ENCODE measurements at places on chromosomes 3 and 15.

DNA sequence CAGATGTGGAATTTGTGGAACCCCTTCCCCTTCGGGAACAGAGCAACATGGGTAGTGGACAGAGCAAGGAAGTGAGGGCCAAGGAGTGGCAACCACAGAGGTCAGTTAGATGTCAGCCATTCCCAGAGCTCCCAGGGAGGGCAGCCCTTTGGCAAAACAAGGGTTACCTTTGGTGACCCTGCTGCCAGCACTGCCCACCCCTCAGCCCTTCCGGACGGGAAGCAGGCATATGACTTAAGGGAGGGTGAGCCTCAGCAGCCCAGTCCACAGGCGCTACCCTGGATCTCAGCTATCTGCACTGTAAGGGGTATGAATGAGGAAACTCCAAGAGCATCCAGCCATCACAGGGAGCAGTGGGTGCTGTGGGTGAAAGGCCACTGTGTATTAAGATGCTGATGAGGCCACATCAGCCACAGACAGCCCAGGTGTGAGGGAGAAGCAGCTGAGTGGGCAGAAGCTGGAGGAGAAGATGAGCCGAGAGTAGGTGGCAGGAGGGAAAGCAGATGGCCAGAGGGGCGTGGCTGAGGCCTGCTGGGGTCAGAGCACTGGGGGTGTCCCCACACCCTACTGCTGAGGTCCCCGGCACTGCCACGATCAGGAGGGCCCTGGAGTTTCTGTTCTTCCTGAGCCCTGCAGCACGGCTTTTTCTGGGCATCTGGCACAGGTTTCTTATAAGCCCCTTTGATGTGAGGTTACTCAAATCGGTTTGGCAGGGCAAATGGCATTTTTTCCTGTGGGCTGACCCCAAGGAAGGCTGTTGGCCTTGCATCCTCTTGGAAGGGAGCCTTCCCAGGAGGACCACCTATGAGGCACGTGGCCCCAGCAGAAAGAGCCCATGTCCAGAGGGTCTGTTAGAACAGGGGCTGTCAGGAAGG lies 6.2 kb downstream of the PLA2G4D start:
- no peak for DNase-seq

DNA sequence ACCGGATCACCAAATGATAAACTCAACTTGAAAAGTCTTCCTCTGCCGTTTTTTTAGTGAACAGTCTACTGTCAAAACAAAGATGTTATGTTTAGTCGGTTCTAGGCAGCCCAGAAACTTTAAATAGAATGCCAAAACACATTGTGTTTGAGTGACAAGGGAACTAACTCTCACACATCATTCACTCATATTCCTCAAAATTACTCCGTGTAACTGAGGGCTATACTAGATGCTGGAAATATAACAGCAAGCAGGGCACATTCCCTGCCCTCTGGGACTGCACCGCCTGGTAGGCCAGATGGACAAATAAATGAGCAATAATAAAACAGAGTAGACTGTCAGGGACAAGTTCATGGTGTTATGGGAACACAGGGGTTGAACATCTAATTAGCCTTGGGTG lies 251.4 kb downstream of the MAGI1 start:
- DNase-seq = no peak

DNA sequence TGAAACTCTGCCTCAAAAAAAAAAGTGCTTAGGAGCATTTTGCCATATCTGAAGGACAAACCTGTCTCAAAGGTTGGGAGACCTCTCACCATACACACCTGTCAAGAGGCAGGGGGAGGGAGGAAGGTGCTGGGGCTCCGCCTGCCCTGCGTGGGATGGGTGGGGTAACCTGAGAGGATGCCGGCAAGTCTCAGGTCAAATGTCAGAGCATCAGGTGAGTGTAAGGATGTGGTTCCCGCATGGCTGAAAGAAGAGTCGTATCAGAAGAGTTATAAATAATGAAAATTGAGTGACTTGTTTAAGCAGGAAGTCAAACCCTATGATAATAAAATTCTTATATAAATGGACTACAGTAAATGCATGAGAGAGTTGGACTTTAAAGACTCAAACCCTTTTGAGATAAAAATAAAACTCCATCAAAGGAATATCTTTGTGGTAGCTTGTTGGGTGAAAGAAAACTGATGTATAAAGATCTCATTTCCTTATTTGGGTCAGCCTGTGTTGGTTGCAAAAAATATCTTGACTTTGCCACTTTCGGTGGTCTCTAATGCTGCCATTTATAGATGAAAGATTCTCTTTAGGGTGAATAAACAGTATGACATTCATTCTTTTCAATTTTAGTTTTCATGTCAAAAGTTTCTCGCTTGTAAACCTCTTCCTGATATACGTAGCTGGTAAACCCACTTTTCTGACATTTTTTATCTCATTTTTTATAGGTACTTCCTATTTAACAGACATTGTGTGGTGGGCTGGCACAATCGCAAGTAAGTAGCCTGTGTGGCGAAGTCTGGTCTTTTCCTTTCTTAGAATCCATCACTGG lies 23.8 kb downstream of the NIPA1 start:
- no peak for DNase-seq

DNA sequence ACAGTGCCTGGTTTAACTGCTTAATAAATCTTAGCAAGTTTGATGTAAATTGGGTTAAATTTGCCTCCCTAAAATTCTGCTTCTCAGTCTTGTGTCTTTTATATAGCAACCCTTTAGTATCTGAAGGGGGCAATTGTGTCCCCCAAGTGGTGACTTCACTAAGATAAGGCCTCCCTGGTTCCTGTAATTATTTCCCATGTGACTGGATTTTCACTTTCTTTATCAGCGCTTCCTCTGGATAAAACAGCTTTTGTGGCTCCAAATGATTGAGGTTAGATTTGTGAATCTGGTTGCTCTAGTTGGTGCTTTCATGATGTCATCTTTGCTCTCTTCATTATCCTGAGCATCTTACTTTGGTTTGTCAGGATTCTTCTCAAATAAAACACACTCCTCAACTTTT lies 334.3 kb upstream of the CTDSPL start:
- peak; percentile 13 for DNase-seq

DNA sequence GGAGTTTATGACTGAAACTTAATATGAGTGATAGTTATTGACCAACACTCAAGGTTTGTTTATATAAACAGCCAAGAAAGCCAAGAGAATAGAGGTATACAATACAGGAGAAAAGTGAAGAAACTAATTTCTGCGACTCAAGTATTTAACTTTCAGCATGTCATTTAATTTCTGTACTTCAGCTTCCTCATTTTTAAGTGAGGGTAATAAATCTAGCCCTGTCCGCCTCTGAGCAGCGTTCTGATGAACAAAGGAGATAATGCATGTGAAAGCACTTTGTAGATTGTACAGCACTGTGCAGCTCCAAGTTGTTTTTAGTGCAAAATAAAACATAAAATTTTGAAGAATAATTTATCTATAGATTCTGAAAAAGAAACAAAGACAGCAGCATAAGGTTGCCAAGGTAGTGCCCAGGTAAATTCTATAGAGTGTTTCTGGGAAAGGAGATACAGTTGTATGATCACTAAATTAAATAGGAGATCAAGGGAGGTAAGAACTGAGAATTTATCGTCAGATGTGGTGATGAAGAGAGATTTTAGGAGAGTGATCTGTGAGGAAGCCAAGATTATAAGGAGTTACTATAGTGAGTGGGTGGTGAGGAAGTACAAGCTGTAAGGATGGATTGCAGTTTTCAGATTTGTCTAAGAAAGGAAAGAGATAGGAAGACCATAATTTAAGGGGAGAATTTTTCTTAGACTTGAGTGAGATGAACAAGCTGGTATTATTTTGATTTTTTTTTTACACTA lies 71.3 kb downstream of the RASA2 start:
- DNase-seq = peak; percentile 27

DNA sequence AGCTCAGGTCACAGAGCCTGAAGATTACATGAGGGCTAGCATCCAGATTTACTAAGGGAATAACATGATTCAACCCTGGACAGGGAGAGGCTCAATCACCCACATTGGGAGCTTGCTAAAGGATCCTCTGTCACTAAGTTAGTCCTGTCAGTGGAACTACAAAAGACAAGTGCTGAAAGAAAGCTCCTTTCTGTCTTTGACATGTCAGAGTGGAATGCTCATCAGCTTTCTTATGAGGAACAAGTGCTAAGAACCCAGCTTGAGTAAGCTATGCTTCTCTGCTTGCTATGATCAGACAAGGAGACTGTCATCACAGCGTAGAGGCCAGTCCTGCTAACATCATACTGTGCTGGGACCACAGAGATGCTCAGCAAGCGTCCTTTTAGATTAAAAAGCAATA lies 74.5 kb downstream of the MB21D2 start:
- DNase-seq = peak; percentile 20

DNA sequence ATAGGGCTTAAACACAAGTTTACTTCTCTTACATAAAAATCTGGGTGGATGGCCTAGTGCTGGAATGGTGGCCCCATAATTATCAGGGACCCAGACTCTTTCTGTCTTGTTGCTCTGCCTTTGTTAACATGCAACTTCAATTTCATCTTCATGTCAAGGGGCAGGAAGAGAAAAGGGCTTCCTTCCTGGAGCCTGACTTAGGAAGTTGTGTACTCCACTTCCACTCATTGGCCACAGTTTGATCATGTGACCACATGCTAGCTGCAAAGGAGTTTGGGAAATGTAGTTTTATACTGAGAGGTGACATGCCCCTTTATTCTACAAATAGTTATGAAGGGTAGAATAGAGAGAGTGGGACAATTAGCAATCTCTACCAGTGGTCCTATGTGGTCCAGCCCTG lies 39.3 kb downstream of the RHCG start:
- DNase-seq = peak; percentile 9

GRCh38 chr3:180447136-180447535 lies 154.8 kb upstream of the TTC14 start:
- DNase-seq = no peak

GRCh38 chr3:122719273-122719921 lies 38.8 kb downstream of the PARP14 start:
- DNase-seq = no peak

DNA sequence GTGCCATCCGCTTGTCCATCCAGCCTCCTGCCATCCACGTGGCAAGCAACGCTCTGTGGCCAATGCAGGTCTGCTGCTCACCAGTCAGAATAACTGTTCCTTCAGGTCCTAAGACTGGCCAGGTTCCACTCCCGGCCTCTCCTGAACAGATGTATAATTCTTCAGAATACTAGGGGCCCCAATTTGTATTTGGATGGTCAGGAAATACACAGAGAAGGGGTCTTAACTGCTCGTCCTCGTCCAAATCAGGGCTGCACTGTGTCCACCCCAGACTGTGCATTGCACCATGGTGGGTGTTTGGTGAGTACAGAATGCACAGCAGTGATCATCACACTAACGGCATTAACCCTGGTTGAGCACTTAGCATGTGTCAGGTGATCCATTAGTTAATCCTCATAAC lies 46.0 kb downstream of the MINAR1 start:
- no peak for DNase-seq

GRCh38 chr3:170331143-170331542 lies 26.4 kb upstream of the SKIL start:
- DNase-seq = no peak

- DNase-seq = no peak
Measured at GRCh38 chr3:54905920-54906319, 21.9 kb downstream of the LRTM1 start.

GRCh38 chr15:100995471-100996430 lies 76.6 kb downstream of the LRRK1 start:
- DNase-seq = no peak

- DNase-seq = peak; percentile 65
Measured at GRCh38 chr3:196246612-196247308, 30.4 kb downstream of the SLC51A start.

GRCh38 chr3:60967141-60967540 lies 284.1 kb downstream of the FHIT start:
- DNase-seq = no peak

- DNase-seq = no peak
Measured at GRCh38 chr15:27042646-27043045, 71.7 kb downstream of the GABRG3 start.

DNA sequence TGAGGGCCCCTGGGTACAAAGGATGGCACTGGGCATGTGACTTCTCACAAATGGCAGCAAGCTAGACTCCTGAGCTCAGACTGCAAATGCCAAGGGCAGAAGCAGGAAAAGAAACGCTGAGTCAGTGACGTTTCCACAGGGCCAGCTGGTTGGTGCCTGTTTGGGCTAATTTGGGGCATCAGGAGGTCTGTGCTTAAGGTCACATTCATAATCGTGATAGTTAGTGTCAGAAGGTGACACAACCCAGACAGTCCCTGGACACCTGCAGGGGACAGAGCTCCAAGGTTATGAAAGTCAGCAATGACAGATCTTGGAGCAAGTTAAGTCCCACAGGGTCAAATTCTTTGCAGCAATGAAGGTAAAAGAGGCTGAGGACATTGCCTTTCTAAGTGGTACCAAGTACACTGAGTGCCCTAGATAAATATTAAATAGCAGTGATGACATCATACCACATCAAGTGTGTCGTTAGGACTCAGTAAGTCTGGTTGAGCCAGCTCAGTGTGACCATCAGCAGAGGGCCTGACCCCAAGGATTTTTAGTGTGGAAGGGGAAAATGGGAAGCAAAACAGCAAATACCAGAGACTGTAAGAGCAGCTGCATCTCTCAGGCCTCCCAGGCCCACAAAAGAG lies 556.9 kb upstream of the CFAP20DC start:
- no peak for DNase-seq

DNA sequence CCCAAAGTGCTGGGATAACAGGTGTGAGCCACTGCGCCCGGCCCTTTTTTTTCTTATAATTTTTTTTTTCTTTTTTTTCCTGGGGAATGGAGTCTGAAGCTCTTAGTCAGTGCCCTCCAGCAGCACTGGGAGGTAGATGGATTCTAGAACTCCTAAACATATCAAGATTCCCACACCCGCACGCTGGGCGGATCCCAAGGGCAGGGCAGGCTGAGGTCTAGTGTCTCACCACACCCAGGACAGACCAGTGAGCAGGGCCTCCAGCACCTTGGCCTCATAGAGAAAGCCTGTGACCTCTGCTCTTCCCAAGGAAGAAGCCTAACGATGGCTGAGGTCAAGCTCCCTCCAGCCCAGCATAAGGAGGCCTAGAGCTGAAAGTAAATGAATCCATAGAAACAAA lies 153.7 kb upstream of the MEF2A start:
- DNase-seq = no peak

DNA sequence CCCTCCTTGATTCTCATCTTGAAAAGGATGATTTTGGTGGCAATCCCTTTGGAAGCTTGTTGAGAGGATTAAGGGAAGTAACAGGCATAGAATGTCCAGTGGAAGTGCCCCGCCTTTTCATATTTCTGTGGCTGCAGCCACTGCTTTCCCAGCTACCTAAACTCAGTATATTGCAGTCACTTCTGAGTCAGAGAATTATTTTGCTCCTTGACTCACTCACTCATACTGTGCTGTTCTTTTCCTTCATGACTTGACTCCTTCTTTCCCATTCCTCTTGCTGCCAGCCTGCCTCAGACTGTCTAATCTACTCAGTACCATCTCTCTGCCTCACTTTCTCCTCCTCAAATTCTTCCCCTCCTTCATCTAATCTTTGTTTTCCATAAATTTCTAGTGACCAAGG lies 26.5 kb upstream of the POLR2M start:
- DNase-seq = peak; percentile 23

DNA sequence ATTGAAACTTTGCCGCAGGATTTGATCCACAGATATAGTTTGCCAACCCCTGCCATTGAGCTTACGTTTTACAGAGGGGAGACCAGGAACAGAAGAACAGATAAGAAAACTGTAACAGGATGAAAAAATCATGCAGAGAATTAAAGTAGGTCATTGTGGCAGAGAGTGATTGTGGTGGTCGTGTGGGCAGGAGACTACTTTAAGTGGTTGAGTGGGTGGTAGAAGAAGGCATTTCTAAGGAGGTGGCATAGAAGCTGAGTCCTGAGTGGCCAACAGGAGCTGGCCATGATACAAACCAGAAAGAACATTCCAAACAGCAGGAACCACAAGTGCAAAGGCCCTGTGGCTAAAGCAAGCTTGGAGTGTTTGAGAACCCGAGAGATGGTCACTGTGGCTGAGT lies 34.5 kb downstream of the COLQ start:
- no peak for DNase-seq

Measured in suppressor macrophage treated with lipopolysaccharide for 4 hours (primary cell).